Fibroblast of pulmonary artery (primary cell): ENCODE measurements at places on chromosomes 3 and 15.

DNA sequence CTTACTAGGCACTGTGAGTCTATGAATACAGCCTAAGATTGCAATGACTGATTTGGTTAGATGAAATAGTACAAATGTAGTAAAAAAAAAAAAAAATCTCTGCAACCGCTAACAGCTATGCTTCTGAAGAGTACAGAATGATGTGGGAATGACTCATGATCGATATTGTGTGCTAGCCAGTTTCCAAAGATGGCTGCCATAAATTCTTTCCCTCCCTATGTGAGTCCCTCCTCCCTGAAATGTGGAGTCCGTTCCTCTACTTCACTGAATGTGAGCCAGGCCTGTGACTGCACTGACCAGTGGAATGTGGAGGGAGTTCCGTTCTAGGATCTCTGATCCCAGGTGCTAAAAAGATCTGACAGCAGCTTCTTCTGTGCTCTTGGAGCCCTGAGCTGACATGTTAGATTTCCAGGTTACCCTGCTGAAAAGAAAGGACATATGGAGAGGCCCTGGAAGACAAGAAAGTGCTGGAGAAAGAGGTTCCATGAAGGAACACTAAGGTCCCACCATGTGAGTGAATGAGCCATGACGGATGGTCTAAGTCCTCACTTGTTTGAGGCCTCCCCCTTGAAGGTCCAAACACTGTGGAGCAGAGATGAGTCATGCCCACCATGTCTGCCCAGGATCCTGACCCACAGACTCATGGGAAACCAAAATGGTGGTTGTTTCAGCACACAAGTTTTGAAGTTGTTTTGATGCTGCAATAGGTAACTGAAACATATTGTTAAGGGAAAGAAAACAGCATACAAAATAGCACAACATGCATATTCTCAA, 46.3 kb downstream of the DGKG start:
- DNase-seq = peak; percentile 9

GRCh38 chr15:101168898-101169494, 82.9 kb downstream of the CHSY1 start:
- no peak for DNase-seq

GRCh38 chr15:74723754-74724334, 1.5 kb downstream of the CYP1A1 start:
- DNase-seq = peak; percentile 64

- DNase-seq = no peak
Measured at GRCh38 chr15:25737218-25737643, 125.9 kb downstream of the ATP10A start.

DNA sequence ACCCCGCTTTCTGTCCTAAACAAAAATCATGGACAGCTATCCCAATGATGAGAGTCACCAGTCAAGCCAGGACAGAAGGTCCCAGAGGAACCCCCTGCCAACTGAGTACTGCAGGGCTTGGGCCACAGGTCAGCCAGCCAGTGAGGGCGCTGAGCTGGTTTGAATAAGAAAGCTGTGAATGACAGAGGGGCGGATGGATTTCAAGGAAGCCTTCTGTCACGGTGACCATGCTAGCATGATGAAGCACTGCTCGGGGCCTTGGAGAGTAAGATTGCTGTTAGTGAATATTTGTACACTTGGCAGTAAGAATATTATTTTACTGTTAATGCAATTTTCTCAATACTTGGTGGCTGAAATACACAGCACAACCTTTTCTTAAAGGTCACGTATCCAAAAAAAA, 734.0 kb upstream of the NR2F2 start:
- DNase-seq = no peak

GRCh38 chr3:4643904-4644547, 150.9 kb downstream of the ITPR1 start:
- DNase-seq = no peak

- DNase-seq = no peak
Measured at GRCh38 chr3:143661677-143662076, 186.6 kb downstream of the SLC9A9 start.

DNA sequence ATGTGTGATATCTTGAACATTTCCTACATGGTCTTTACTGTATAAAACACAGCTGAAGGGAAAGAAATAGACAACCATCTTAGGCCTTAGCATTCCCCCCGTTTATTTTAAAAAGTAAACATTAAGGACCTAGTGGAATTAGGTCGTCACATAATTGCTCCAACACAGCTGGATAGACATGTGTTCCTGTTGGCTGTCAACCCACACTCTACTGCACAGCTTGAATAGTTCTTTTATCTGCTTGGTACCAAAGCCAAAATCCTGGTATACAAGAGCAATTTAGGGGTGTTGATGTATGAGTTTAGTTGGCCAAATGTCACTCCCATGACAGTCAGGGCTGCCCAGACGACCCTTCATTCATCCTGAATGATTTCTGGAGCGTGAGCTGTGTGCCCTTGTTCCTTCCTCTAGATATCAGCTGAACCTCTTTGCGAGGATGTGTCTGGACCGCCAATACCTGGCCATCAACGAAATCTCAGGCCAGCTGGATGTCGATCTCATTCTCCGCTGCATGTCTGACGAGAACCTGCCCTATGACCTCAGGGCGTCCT, 179.7 kb downstream of the ITPR1 start:
- DNase-seq = no peak

GRCh38 chr15:101193120-101193644, 58.7 kb downstream of the CHSY1 start:
- no peak for DNase-seq

- no peak for DNase-seq
Measured at GRCh38 chr3:123610331-123610730, 25.5 kb upstream of the HACD2 start.

GRCh38 chr15:82625136-82625535, 22.0 kb downstream of the CPEB1 start:
- no peak for DNase-seq

- no peak for DNase-seq
Measured at GRCh38 chr15:27218426-27218825, 247.4 kb downstream of the GABRG3 start.

GRCh38 chr3:151933234-151933853, 59.9 kb downstream of the SUCNR1 start:
- no peak for DNase-seq

- peak; percentile 29 for DNase-seq
Measured at GRCh38 chr15:66961407-66961884, 104.0 kb upstream of the SMAD3 start.

- peak; percentile 84 for DNase-seq
Measured at GRCh38 chr3:21672303-21672702, 78.7 kb downstream of the ZNF385D start.

GRCh38 chr15:77035999-77036471, 34.9 kb downstream of the TSPAN3 start:
- DNase-seq = no peak
